Right forelimb (tissue), 1 donor: ENCODE measurements at places on chromosomes 3 and 15.

GRCh38 chr3:129316248-129317013 lies 37.8 kb downstream of the HMCES start:
- DNase-seq: peak; percentile 93

GRCh38 chr15:89371228-89372044 lies 36.8 kb upstream of the POLG start:
- no peak for DNase-seq

- no peak for DNase-seq
Observed at GRCh38 chr15:80999623-81000036, 1.1 kb upstream of the TLNRD1 start.

GRCh38 chr15:50112488-50113186 lies 6.4 kb downstream of the ATP8B4 start:
- DNase-seq: no peak

DNA sequence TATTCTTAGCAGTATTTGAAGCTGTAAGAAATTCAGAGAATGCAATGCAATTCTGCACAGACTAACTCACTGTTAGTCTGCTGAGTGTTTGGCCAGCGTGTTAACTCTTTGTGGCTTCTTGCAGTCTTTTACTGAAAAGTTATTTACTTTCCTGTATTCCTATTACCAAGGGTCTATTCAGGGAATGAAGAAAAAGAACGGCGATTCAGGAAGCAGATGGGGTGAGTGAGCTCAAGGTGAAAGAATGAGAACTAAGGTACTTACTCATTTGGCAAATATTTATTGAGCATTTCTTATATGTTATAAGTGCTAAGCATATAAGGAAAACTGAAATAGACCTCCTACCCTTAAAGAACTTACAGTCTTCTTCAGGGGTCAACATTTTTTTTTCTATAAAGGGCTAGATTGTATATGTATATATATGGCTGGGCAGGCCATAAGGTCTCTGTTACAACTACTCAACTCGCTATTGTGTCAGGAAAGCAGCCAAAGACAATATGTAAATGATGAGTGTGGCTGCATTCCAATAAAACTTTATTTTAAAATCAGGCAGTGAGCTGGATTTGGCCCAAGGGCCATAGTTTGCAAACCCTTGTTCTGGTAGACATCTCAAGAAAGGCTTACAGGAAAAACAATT lies 271.9 kb upstream of the GADL1 start:
- DNase-seq: no peak

DNA sequence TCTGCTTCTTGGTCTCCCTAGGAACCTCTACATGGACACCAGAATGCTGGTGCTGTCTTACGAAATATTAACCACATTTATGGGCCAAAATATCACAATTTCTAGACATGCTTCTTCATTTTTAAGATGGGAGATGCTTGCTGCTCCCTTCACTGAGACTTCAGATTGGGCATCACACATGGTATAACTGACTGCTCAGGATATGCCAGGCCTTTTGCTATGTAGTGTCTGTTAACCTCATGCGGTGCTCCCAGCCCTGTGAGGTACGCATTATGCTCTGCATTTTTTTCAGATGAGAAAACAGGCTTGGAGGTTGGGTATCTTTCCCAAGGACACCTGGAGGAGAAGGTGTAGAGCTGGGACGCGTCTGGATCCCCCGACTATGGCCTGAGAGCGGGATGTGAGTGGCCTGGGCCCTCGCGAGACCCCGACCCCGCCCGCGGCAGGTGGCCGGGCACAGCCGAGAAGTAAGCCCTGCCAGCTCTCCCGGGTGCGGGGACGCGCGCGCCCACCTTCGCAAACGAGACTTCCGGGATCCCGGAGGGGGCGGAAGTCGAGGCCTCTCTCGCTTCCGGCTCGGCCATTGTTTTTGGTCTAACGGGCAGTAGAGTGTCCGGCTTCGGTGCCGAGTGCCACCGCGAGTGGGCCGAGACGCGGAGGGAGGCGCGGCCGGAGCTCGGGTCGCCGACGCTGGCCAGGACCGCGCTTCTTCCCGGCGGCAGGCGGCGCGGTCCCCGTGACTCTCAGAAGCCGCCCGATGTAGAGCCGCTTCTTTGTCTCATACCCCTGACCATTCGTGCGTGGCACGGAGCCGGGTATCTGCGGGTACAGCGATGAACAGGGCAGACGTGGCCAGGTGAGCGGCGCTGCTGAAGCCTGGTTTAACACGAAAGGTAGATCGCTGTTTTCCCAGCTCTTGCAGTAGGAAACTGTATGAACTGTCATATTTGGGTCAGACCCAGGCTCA lies at the start of gene ZKSCAN7:
Gene ZKSCAN7 (plus strand): TSS at position 568 of the 967 bp plus-strand sequence. CDS start 1,855 bp downstream, outside the sequence.
- peak; percentile 82 for DNase-seq

GRCh38 chr15:89946681-89947299 lies 34.0 kb upstream of the ARPIN start:
- DNase-seq: no peak

DNA sequence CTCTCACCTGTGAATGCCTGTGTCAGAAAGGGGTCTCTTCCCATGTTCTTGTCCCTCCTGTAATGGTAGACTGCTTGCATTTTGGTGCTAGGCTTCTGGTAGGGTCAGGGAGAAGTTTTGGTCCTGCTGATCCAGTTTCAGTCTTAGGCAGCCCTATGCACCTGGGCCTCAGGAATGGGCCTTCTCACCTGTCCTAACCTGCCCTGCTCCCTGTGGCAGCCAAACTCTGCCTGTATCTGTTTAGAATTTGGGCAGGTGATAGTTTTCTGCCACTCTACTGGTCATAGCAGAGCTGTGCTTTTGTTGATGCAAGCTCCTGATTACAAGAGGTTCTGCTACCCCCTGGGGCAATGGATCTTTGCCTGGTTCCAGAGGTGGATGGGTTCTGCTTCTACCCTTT lies 118.7 kb downstream of the PLCL2 start:
- no peak for DNase-seq

DNA sequence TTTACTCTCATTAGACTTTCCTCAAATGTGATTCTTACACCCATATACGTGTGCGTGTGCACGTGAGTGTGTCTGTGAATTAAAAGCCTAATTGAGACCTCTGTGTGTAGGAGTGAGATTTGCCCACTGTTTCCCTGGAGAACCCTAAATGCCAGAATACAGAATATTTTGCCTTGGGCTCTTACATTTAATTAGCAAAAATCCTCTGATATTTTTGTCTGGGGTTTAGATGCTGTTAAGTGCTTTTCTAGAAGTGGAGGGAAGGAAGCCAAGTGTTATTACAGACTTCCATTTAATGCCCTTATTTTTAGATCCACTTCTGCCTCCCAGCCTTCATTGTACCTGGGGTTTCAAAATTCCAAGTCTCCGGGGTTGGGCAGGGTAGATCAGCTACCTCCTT lies 17.8 kb downstream of the ZNF35 start:
- no peak for DNase-seq

GRCh38 chr15:81071120-81071519 lies 63.0 kb upstream of the CFAP161 start:
- DNase-seq: no peak

DNA sequence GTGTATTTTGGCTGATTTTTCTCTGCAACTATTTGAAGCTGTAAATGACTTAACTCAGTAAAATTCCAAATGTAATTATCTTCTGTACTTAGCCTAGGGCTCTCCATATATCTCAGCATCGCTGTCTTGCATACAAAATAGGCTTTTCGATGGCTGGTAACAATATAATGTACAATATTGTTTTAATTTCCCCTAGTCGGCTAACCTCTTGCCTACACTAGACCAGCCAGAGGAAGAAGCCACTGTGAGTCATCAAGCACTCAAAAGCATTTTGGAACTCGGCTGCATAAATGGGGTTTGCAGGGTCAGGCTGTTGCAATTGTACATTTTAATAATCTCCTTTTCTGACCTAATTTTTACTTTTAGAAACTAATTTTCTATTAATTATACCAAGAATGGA lies 583.8 kb downstream of the FOXP1 start:
- no peak for DNase-seq

DNA sequence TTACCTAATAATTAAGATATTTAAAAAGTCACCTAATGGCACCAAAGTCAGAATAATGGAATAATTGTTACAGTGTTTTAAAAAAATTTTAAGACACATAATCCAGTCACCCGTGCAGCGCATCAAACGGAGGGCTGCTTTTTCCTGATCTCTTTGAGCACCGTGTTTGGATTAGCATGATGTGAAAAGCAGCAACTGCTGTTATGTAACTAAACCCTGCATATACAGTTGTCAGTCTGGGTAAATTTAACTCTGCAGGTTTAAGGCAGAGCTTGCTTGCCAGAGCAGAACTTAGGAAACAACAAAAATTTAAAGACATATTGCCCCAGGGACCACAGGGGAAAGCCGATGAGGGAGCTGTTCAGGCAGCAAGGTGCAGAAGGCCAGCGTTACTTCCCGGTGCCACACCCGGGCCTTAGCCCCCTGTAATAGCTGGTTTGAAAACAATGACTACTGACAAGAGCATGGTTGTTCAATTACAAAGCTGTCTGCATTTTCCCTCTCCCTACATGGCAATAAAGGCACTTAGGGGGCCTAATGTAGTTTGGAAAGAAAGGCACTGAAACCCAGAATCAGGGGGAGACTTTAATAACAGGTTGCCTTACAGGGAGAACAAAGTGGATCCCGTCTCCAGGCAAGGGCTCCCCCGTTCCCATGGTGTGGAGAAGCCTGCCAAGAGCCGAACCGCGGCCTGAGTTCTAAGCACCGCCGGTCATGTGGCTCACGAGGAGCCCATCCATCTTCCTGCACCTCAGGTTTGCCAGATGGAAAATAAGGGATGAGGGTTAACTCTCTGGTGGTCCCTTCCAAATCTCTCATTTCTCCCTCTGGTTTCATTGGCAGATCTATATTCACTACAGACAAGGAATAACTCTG lies 32.2 kb downstream of the RORA start:
- no peak for DNase-seq

- no peak for DNase-seq
Observed at GRCh38 chr15:47964229-47964628, 156.6 kb upstream of the SLC24A5 start.

DNA sequence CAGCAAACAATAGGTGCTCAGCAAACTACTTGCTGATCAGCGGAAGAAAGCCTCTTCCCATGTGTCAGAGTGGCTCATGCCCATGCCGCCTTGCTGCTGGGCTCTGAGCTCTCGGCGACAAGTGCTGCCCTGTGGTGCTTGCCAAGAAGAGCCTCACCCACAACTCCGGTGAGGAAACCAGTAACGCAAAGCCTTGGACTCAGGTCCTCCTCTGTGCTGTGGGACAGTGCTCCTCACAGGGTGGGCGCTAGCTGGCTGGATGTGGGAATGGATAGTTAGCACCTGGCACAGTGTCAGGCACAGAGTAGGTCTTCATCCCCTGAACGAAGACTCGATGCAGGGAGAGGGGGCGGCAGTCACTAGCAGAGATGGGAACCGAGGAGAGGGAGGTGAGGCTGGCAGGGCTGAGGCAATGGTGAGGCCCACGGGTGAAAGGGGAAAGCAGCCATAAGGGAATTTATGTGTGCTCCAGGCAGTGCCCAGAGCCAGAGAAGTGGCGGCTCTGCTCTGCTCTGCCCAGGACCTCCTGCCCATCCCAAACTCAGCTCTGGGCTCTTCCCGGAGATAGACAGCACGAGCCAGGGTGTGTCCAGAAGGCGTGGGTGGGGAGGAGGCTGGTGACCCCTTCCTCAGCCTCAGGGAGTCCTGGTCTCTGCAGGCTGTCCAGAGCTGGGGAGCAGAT lies 55.7 kb downstream of the IQSEC1 start:
- no peak for DNase-seq

DNA sequence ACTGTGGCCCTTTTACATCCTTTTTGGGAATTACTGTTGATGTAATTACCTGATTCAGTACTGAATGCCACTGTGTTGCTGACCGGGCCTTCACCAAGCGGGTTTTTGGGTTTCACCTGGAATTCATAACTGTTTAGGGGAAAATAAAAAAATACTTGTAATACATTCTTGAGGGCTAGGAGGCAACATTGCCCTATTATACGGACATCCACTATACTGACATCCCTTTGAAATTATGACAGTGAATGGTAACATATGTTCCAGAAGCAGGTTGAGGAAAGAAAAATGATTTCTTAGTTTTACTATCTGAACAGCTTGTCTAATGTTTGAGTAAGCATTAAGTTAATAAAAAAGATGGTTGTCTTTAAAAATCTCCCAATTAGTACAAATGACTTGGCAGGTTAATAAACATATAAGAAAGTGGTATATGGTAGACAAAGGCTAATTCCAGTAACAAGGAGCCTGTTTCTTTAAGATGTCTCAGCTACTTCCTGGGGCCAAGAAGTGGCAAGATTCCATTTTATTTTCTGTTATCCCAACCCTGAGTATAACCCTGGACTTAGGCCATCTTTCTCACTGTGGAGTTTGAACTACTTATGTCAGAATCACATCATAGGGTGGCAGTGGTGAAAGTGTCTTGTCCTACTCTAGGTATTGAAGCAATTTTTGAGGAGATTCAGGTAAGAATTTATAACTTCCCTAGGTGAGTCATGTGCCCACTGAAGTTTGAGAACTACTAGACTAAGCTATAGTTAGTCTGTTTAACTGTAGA lies 45.5 kb downstream of the TFG start:
- no peak for DNase-seq

- no peak for DNase-seq
Observed at GRCh38 chr15:60735559-60736047, 256.7 kb upstream of the ICE2 start.

DNA sequence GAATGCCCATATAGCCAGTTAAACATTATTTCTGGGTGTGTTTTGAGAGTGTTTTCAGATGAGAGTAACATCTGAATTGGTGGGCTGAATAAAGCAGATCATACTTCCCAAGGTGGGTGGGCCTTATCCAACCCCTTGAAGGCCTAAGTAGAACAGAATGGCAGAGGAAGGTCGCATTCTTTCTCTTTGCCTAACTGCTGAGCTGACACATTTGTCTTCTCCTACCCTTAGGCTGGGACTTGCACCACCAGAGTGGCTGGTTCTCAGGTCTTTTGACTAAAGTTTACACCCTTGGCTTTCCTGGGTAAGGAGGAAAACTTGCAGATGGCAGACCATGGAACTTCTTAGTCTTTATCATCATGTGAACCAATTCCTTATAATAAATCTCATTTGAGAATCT lies 85.8 kb upstream of the TNFAIP8L3 start:
- DNase-seq: no peak

DNA sequence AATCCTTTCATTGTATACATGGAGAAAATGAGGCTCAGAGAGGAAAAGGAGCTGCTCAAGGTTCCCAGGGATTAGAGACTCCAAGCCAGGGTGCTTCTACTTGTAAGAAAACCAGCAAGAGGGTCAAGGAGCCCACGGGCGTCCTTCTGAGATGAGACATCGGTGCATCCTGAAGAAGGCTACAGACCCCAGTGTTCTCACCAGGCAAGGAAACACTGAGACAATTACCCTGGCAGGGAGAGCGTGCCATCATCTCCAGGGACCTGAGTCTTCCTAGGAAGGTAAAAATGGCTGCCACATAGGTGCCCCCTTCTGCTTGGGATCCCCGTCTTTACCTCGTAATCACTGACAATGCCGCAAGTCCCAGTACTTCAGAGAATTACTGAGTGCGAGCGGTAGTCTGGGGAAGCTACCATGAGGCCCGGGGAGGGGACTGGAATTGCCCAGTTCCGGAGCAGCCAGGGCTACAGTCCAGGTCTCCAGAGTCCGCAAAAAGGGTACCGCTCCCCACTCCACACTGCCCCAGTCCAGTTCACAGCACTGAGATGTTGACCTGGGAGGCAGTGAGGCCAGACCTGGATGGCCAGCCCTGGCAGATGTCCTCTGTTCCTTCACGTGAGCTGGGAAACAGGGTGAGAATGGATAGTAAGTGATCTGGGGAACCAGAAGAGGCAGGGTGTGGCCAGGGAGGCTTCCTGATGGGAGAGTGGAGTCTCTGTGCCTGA lies 164.7 kb upstream of the SMAD3 start:
- DNase-seq: peak; percentile 35

GRCh38 chr3:28860307-28860706 lies 420.6 kb upstream of the RBMS3 start:
- DNase-seq: peak; percentile 53

- DNase-seq: no peak
Observed at GRCh38 chr15:40743921-40744814, 10.9 kb downstream of the RMDN3 start.
